Left ventricle myocardium inferior (tissue), 1 donor: ENCODE measurements at places on chromosomes 2 and 18.

DNA sequence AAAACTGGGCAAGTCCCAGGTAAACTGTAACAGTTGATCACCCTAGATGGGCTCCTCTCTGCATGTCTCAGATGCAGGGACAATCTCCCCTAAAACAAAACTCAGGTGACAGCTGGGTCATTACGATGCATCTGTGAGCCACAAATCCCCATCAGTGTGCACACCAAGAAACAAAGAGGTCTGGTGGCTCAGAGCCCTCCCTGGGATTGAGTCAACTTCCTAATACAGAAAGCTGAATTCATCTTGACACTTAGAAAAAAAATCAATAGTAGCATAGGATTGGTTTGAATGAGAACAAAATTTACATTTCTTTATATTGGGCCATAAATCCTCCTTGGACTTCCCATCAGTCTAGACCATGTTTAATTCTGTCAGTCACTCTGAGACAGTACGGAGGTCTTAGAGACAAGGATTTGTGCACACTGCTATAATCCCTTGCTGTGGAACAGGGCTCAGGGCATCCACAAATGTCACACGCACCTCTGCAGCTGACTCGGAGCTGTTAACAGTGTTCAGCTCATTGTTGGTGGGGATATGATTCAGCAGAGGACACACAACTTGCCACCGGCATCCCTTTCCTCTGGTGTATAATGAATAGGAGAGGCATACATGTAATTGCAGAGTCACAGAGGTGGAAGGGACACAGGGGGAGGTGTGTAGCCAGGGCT lies 44.5 kb upstream of the DAPL1 start:
- DNase-seq, result no peak

DNA sequence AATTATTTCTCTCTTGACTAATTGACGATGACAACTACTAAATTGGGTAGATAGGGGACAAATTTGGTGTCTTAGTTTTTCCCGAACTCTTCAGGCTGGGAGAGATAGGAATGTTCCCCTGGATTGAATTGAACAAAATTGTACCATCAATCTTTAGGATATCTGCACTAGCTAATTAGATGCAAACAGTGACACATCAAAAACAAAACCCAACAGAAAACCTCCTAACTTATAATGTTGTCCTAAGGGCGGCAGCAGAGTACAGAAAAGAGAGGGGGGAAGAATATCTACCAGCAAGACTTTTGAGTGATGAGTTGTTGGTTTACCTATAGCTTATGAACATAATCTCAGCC lies 342.9 kb downstream of the INSIG2 start:
- DNase-seq, result no peak

- no peak for DNase-seq
Observed at GRCh38 chr18:3422905-3423304, 27.1 kb upstream of the TGIF1 start.

DNA sequence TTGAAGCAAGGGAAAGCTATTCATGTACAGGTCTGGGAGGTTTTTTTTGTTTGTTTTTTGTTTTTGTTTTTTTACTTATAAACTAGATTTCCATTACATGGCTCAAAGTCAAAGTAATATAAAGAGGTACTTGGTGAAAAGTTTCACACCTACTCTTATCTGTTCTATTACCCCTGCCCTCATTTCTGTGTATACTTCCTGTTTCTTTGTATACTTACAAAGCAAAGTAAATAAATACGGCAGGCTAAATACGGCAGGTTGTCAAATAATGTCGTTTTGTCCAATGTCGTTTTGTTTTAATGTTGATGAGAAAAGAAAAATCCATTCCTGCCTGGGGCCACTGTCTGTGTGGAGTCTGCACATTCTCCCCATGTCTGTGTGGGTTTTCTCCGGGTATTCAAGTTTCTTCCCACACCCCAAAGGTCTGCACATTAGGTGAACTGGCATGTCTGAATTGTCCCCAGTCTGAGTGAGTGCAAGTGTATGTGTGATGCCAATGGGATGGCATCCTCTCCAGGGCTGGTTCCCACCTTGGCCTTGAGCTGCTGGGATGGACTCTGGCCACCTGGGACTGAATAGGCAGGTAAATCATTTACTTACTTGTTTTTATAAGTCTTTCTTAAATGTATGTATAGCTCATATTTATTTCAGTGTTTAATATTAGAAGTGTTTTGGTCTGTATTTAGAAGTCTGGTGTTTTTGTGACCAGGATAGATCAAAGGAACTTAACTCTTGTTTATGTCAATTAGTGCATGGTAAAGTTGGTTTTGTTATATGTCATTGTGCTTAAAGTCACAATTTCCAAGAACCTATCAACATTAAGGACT lies 13.4 kb downstream of the STAMBP start:
- no peak for DNase-seq

GRCh38 chr2:6676241-6676640 lies 189.5 kb downstream of the CMPK2 start:
- DNase-seq, result no peak

- no peak for DNase-seq
Observed at GRCh38 chr18:66342577-66342976, 261.3 kb downstream of the CDH19 start.
